ENCODE measurements at places on chromosomes 4 and X. TPM values are rescaled to one million over a fixed set of nuclear protein-coding genes. Genes with fewer than 3 reads are reported as not detected.
A peak's percentile ranks its signal among the peaks of the same experiment; 100 is the strongest.

DNA sequence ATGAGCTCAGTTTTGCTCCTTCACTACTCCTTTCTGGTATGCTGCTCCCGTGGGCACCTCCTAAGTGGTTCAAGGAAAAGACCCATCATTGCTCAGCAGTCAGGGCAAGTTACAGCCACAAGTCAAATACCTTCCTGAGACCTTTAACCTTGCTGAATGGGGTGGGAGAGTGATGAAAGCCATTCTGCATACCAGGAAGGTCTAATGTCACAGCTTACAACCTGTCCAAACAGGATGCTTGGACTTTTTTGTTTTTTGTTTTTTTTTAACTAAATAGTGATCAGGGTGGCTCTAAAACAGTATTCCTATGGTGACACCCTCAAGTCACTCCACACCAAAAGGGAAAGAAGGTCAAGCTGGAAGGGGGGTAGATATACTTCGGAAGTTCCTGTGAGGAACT is 93.1 kb downstream of the GPC3 start:
- no peak for DNase-seq

DNA sequence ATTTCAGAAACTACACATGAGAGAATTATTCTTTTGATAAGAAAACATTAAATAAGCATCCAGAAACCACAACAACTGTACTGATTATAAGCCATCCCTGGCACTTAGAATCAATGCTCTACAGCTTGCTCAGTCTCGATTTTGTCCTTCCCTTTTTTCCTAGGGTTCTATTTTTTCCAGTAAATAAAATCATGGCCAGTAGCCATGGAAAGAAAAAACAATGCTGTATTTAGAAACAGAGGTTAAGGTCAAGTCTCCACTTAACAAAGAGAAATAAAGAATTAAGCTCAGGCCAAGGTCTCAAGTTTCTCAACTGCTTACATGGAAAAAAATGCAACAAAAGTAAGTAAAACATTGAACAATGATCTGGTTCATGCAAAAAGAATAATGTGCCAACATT is 38.7 kb upstream of the GRID2 start:
- DNase-seq = no peak

DNA sequence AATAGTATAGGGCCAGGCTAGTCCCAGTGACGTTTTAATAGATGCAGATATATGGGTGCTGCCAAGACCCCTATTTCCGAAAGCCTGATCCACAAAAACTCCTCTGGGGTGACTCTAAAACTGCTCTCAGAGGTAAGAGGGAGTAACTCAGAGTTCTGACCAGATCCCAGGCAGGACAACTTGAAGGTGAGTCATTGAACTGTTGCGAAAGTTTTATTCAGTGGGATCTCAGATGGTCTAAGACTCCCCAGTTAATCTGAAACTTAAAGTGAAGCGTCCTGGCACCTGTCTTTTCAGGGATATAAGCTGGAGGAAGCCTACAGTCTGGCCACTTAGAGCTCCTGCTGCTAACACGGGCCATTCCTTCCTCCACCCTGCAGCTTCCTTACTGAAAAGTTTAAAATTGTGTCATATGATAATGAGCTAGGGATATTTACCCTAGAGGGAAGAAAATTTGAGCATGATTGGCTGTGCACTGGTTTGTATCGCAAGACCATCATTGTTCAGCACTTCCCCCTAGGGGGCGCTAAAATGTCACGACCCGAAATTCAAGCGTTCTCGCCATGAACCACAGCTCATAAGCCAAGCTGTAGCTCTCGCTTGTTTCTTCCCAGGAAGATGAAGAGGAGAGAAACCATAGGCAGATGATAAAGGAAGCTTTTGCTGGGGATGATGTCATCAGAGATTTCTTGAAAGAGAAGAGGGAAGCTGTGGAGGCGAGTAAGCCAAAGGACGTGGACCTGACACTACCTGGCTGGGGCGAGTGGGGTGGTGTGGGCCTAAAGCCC is 19.5 kb downstream of the UTP14A start:
- DNase-seq = peak; percentile 56

DNA sequence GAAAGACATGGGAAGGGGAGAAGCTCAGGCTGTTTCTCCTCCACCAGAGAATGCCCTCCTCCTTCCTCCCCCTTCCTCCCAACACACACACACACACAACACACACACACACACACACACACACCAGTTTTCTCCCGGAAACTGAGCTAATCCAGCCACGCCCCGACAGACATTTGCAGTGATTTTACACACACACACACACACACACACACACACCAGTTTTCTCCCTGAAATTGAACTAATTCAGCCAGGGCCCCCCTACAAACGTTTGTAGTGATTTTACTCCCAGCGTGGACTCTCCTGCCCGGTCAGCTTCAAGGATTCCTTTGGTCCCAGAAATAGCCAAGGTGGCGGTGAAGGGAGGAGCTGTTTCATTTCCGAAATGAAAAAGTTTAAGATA is 32.9 kb upstream of the STX18 start:
- DNase-seq = peak; percentile 84

- no peak for DNase-seq
Measured at GRCh38 chr4:87232216-87232615, 11.8 kb upstream of the KLHL8 start.

GRCh38 chrX:151745651-151746050 is 11.1 kb downstream of the CNGA2 start:
- DNase-seq = no peak

DNA sequence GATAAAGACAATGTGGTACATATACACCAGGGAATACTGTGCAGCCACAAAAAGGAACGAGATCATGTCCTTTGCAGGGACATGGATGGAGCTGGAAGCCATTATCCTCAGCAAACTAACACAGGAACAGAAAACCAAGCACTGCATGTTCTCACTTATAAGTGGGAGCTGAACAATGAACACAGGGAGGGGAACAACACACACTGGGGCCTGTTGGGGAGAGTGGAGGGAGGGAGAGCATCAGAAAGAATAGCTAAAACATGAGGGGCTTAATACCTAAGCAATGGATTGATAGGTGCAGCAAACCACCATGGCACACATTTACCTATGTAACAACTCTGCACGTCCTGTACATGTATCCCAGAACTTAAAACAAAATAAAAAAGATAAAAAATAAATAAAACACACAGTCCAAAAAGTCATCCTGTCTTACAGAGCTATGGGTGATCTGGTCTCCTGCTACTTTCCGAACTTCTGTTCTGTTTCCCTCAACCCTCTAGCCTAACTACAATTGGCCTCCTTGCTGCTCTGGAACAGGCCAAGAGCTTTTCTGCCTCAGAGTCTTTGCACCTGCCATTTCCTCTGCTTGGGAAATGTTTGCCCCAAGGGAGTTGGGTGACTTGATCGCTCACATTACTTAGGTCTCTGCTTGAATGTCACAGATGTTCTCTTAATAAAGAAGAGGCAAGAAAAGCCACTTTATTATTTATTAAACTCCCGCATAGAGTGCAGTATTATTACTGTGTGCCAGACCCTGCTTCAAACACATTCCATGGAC is 1.1 kb upstream of the CD38 start:
- DNase-seq = no peak

GRCh38 chr4:100312615-100313350 is 122.5 kb upstream of the DDIT4L start:
- DNase-seq = no peak

- DNase-seq = no peak
Measured at GRCh38 chr4:146654687-146655520, 16.2 kb downstream of the POU4F2 start.

- DNase-seq = no peak
Measured at GRCh38 chr4:8502836-8503585, 62.4 kb downstream of the TRMT44 start.

DCLK2 gene
- 7.1 TPM for polyA plus RNA-seq

NPY5R gene
- polyA plus RNA-seq = 0.22 TPM

GC gene
- polyA plus RNA-seq = 50.6 TPM

ARHGAP36 gene
- 0.70 TPM for polyA plus RNA-seq

LRCH2 gene
- 3.9 TPM for polyA plus RNA-seq

RPS6KA3 gene
- polyA plus RNA-seq = 43.2 TPM

CFAP47 gene
- polyA plus RNA-seq = 0.04 TPM

STK26 gene
- polyA plus RNA-seq = 9.4 TPM

NXF2 gene
- polyA plus RNA-seq = not detected

BMPR1B gene
- 1.2 TPM for polyA plus RNA-seq

RBM47 gene
- polyA plus RNA-seq = 98.4 TPM

CT45A2 gene
- not detected for polyA plus RNA-seq

FAM133A gene
- polyA plus RNA-seq = 0.24 TPM

Measured in large intestine (tissue), 12 donors.